Stimulated activated CD4-positive, alpha-beta T cell treated with anti-CD3 and anti-CD28 coated beads, Interleukin-4, amount 100 ng/mL, for 24 hours (primary cell): ENCODE measurements at places on chromosomes 7 and 10.

DNA sequence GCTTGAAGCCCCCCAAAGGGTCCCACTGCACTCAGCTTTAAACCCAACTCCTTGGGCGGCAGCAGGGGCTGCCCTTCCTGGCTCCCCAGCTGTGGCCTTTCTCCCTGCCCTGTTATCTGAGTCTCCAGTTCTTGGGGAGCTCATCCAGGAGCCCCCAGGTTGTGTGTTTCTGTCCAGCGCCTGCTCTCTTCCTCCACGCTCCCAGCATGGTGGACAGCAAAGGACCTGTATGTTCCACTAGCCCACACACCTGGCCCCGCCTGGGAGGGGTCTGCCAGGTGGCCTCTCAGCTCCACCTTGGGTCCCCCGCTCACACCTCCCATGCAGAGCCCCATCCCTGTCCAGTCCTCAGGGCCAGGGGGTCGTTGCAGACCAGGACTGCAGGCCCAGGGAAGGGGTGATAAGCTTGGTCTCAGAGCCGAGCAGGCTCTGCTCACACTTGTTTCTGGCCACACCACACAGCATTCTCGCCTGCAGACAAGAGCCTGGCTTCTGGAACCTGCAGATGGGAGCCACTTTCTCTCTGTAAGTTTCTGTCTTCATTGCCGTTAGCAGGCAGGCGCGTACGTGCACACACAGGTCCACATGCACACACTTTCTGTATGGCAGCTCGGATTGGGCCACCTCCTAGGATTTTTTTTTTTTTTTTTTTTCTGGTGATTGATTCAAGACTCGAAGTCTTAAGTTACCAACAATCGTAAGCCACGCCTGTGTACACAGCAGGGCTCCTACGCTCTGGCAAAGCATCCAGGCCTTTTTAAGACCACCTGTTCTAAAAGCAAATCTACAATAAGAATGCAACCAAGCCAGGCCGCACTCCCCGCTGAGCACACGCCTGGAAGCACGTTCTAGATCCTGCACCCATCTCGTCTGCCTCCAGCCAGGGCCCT, 104.6 kb downstream of the CYTH3 start:
- no peak for DNase-seq

GRCh38 chr10:106216085-106216484, 948.4 kb downstream of the SORCS1 start:
- no peak for DNase-seq

DNA sequence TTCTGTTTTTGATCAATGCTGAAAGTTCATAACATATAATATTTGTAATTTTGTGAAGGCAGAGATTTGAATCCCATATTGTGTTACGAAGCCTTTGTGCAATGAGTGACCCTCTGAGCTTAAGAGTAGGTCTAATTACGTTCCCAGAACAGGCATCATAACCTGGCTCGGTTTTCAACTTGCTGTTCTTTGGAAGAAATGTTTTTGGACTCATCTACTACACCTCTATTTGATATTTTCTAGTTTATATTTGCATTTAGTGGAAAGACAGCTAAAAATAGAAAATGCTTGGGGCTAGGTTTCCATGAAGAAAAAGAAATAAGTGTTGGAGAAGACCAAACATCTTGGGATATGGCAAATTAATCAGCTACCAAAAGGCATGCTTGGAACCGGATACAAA, 234.8 kb downstream of the AGMO start:
- no peak for DNase-seq

DNA sequence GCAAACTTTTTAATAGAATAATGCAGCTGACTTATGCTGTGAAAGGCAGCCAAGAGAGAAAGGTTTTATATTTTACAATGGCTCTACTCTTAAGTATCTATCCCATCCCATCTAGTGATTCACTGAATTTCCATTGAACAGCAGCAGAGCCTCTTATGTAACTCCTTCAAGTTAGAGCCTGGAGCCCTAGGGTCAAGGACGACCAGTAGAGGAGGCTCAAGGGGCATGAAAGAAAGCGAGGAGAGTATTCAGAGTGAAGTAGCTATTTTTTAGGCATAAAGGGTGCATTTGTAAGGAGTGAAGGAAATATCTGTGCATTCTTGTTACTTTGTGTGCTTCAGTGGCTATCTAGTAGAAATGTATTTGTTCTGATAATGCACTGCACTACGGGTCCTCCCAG, 180.2 kb upstream of the TPK1 start:
- no peak for DNase-seq
